ENCODE measurements at places on chromosomes 7 and 10.

- DNase-seq = no peak
Measured at GRCh38 chr10:108034829-108035228, 870.3 kb upstream of the SORCS1 start.

DNA sequence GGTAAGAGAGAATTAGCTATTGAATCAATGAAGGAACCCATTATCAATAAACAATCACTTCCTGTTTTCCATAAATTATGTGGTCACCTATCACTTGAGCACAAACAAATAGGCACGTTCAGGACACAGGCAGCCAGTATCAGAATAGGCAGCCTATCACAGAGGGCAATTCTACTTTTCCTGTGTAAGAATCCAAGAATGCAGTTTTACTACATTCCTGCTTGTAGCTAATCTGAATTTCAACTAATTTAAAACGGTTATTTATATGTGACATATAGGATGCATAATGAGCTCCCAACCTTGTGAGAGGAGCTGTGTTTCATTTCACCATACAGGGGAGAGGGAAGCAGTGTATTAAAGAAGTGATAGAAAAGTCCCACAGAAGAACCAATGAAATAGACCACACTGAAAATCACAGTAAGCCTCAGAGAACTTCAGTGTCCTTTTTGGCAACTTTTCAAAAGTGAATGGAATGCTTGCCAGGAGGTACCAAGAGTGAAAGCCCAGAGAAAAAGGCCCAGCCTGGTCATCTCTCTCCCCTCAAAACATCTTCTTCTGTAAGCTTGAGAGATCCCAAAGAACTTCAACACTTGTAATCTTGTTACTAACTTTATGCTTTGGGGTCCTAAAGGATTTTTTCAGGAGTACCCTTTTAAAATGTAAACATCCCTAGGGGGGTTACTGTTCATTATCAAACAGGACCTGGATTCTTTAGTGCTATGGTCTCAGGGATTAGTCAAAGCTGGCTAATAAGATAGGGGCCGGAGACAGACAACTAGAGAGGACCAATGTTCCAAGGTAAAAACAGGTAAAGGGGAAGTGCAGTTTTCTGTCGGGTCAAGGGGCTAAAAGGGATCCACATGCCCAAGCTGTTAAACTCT, 1.3 kb downstream of the IMMP2L start:
- DNase-seq = peak; percentile 48

- no peak for DNase-seq
Measured at GRCh38 chr10:52316500-52316899, 2.4 kb downstream of the DKK1 start.

- peak; percentile 43 for DNase-seq
Measured at GRCh38 chr10:21099291-21100062, 202.4 kb upstream of the NEBL start.

DNA sequence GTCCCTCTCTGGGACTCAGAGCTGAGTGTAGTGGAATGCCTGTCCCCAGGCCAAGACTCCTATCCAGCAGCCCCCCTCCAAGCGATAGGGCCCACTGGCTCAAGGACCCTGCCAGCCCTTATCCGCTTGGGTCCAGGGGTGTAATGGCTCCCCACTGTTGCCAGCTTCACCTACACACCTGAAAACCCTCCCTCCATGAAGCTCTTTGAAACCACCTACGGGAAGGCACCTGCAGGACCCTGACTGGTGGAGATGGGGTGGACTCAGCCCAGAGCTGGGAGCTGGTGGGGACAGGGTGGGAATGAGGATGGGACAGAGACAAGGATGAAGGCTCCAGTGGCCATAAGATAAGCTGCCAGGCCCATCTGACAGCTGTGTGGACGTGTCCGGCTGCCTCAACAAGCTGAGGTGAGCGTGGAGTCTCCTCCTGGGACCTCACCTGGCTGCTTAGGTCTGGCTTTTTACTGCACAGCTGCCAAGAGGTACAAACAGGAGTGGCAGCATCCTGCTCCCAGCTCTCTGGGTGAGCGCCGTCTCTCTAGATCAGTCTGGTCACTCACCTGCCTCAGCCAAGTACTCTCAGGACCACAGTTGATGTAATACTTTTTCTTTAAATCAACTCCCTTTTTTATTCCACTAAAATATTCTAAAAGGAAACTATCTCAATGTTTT, 41.9 kb downstream of the DRGX start:
- no peak for DNase-seq

- DNase-seq = no peak
Measured at GRCh38 chr10:128483216-128483615, 357.0 kb upstream of the MKI67 start.

GRCh38 chr10:124756156-124756903, 12.2 kb upstream of the FAM53B start:
- DNase-seq = no peak

GRCh38 chr10:100374200-100374655, 27.2 kb downstream of the SCD start:
- no peak for DNase-seq

DNA sequence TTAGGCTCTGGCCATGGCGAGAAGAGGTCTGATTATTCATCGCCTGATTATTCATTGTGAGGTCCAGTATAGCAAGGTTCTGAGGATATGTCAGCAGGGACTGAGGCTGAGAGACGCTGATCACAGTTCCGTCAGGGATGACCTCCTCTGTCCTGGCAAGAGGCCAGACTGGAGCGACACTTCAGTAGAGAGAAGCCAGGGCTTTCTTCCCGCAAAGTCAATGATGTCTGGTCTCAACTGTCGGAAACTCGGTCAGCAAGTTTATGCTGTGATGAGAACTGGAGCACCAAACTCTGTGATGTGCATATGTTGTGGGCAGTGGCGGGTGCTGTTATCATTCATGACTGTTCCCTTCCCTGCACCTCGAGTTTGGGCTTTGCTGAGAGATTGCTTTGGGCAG, 29.0 kb upstream of the GNA12 start:
- peak; percentile 34 for DNase-seq

DNA sequence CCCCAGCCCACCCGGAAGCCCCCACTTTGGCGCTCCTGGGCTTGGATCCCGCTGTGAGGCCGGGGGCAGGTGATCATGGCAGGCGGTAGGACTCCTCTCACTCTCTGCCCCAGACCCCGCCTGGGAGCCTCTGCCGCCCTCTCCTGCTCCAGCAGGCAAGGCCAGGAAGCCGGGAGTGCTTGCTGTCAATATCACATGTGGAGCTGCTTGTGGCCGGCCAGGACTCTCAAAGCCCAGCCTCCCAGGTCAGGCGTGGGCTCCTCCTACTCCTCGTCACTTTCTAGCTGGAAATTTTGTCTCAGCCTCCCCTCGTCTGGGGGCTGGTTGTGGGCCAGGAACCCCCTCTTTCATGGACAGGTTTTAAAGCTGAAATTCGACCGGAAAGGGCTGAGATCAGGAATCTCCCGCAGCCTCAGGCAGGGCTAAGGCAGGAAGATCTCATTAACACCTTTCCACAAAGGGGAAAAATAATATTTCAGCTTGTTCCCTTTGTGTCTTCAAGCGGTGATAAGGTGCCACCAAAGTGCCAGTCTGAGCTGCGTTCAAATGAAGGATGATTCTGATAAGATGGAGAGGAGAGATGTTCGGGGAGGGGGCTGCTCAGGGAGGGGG, 273.6 kb upstream of the PODXL start:
- DNase-seq = no peak

GRCh38 chr7:86477343-86477935, 166.3 kb upstream of the GRM3 start:
- DNase-seq = no peak

DNA sequence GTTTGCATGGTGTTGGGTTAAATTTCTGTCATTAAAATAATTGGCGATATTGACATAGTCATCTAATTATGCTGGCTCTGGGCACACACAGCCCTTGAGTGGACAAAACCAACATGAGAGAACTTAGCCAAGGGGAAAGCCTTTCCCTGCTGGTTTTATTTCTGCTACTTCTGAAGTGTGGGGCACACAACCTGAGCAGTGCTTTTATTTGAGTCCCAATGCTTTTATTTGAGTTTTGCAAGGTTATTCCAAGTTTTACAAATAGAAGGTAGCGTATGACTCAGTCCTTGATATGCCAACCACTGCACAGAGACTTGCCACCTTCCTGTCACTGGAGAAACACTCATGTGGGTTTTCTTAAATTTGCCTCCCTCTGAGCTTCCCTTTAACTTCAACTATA, 145.7 kb downstream of the EGFR start:
- DNase-seq = no peak

GRCh38 chr7:33700001-33700899, 205.1 kb upstream of the BMPER start:
- no peak for DNase-seq

GRCh38 chr10:44962870-44963738, 3.5 kb downstream of the RASSF4 start:
- DNase-seq = no peak

GRCh38 chr7:7962851-7963250, 5.7 kb upstream of the GLCCI1 start:
- DNase-seq = peak; percentile 75

DNA sequence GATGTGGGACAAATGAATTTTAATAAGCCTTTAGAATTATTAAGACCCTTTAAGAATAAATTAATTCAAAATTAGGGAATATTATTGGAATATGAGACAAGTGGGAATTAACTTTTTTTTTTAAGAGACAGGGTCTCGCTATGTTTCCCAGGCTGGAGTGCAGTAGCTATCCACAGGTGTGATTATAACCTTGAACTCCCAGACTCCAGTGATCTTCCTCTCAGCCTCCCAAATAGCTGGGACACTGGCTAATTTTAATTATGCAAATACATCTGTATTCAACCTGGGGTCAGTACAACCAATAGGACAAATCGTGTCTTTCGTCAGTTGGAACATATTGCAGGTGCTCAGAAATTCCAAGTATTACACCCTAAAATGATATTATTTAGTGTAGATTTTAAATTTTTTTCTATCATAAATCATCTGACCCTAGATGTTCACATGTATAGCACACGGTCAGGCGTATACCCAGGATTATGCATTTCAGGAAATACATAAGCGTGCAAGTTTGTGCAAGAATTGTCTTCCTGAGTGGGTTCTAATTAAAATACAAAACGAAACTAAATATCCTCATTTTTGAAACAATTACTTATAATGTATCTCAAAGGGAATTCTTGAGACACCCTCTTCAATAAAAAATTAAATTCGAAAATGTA, 1.2 kb downstream of the NT5C3A start:
- DNase-seq = no peak

DNA sequence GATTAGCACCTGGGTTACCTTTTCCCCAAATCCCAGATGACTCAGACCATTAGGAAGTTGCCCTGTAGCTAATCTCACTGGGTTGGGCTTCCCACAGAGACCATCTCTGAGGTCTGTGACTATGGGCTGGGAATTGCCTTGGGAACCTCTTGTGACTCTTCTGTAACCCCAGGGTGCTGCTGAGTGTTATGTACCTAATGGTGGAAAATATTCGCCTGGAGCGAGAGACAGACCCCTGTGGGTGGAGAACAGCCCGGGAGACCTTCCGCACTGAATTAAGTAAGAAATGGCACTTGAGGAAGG, 20.0 kb downstream of the STRIP2 start:
- no peak for DNase-seq

DNA sequence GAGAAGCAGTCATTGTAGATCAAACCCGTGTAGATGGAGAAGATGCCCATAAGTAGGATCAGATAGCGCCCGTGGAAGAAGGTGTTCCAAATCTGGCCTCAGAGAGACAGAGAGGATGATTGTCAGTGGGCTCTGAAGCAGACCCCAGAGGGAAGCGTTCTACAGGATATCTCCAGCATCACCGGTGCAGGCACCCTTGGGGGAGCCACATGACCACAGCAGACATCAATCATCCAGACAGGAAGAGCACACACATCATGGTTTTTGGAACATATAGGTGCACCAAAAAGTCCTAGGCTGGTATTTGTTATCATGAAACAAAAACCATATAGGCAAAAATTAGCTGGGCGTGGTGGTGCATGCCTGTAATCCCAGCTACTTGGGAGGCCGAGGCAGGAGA, 44.0 kb upstream of the SVOPL start:
- no peak for DNase-seq

GRCh38 chr7:42400961-42401360, 164.0 kb upstream of the GLI3 start:
- no peak for DNase-seq

DNA sequence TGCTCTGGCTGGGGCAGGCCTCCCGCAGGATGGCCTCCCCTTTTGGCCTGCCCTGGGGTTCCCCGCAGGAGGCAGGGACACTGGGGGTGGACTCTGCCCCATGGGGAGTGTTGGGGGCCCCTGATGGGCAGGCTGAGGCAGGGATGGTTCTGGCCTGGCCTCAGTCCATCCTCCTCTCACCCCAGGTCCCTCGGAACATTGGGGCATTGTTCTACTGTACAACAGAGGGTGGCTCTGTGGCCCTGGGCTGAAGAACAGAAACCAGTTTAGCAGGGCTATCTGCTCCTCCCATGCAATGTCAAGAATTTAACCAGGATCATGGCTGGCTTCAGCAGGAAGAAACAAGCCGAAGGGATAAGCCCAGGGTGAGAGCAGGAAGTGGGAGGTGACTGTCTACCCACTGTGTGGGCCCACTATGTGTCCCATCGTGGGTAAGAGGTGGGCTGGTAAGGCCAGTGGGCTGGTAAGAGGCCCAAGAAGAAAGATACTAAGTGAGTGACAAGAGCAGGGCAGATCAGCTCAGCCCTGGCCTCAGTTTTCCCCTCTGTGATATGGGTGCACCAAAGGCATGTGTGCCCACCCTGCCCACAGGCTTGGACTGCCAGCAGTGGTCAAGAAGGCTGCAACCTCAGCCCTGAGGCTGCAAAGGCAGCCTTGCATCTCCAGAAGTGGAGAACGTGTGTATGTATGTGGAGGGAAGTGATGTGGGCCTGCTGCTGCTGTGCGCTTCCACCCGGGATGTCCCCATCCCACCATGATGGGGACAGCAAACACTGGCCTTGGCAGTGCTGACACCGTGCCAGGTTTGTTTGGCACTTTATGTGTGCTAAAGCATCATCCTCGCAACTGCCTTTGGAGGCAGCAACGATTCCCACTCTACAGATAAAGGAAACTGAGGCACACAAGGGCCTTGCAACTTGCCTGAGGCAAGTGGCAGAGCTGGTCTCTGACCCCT, 138.9 kb downstream of the SH3PXD2A start:
- no peak for DNase-seq

DNA sequence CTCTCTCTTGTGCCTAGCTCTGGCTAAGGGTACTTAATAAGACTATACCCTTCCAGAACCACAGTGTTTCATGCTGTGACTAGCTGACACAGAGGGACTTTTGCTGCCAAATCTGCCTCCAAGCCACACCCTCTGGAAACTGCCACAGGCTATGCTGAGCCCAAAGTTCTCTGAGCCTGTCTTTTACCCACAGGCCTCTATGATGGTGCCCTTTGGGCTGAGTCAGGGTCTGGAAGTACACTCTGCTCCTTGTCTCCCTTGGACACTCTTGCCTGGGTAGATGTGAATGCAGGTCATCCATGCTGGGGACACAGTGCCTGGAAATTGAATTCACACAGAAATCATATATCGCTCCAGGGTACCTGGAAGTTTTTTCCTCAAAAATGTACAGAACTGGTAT, 22.6 kb downstream of the DYDC1 start:
- no peak for DNase-seq

- no peak for DNase-seq
Measured at GRCh38 chr10:63582690-63583089, 61.5 kb downstream of the REEP3 start.

DNA sequence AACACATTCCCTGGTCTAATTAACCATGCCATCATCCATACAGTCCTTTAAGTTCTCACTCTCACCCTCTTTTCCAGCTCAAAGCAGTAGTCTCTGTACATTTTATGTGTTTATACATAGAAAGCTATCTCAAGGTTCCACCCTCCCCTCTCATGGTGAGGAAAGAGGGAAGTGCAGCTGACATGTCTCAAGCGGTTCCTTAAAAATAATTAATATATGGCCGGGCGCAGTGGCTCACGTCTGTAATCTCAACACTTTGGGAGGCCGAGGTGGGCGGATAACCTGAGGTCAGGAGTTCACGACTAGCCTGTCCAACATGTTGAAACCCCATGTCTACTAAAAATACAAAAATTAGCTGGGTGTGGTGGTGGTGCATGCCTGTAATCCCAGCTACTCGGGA, 36.7 kb downstream of the ZC3HAV1 start:
- DNase-seq = no peak
